ENCODE measurements at places on chromosomes 12 and 14.

DNA sequence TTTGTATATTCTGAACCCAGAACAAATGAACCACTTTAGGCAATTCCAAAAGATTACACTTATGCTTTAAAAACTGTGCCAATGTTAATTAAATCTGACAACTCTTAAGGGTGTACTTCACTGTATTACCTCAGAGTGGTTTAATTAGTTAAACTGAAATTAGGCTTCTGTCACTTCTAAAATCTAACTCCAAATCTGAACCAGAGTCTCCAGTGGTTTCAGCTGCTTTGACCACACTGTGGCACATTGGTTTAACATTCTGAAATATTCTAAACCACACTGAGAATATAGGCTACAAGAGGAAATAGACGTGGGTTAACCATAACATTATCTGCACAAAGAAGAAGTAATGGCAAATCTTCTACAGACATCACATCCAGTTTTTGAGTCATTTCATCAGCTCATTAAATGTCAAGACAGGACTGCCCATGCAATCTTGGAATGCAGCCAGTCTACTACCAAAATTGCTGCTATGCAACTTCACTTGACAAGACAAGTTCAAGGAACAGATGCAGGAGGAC lies 94.8 kb downstream of the LRP6 start:
- DNase-seq: no peak

DNA sequence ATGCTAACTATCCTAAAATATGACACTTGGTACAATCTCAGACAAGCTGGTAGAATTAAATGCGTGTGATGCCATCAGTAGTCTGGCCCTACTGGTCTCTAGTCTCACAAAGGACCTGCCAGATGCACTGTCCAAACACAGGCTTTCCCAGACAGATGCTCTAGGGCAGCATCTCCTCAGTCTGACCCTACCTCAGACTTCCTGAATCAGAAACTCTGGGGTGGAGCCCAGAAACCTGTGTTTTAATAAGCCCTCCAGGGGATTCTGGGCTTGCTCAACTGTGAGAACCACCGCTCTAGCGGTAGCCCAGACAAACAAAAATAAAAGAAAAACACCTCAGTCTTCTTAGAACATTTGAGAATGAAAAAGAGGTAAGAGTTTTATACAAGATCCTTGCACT lies 48.0 kb downstream of the BDKRB1 start:
- no peak for DNase-seq

DNA sequence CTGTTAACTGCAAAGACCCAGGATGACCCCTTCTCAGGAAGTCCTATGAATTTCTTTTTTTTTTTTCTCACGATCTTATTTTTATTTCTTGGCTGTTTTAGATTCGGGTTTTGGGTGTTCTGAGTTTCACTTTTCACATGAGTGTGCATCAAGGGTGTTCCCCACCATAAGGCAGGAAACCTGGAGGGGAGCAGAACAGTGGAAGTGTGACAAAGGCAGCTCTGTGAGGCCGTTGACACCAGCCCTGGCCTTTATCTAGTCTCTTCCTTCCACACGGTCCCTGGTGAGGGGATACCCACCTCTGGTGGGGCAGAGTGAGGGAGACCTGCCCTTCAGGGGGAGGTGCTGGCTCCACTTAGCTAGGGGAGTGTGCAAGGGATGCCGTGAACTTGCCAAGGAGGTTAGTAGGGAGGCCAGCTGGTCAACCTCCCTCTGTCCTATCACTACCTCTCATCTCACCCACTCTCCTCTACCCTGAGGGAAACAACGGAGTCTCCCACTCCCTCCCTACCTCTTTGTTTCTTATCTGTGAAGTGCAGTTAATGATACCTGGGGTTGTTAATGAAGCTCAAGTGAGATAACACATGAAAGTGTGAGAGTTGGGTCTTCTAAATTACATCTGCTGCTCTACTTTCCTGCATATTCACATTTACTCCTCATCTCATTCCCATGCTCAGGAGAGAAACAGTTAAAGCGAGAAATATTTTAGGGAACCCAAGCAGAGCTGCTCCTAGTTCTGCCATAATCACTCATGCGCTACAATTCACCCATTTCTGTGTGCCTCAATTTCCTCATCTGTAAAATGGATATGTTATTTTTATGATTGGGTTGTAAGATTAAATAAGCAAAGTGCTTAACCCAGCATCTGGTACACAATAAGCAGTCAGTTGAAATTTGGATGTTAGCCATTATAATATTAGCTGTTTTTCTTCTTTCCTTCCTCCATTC lies 4.4 kb upstream of the GALNT6 start:
- no peak for DNase-seq

DNA sequence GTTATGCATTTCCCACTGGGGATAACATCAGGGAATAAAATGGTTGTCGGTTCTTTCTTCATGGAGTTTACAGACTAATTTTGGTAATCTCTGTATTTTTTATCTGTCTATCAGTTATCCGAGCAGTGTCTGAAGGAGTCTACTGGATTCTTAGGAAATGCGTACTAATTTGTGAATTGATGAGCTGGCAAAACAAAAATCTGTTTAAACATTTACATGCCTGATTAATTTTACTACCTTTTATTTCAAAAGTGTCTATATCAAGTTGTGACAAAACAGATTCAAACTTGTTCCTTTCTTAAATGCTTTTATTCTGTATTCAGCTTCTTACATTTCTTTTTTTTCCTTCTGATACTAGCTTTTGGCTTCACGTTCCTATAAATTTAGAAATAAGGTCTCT lies 4.4 kb downstream of the RIMKLB start:
- no peak for DNase-seq

DNA sequence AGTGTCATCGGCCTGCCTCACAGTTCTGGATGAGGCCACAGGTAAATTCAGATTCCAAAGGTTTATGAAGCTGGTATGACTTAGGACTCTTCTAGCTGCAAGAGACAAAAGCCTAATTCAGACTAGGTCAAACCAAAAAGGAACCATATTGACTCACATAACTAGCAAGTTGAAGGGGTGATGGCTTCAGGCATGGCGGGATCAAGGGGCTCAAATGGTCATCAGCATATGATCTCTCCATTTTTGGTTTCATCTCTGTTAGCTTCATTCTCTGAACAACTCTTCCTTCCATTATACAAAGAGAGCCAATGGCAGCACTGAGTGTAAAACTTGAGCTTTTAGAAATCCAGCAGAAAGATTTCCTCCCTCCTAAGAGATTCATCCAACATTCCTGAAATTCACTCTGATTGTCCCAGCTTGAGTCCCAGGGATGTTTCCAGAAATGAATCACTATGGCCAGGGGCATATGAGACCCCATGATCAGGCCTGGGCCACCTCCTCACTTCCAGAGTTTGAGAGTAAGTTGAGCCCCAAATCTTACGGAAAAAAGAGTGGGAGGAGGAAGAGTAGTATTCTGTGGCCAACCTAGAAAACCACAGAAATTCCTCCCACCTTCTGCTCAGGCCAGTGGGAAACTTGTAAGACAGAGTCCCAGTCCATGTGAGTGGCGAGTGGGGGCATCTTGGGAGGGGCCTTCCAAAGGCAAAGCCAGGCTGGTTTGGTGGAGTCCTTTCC lies 2.0 kb upstream of the MAP1LC3B2 start:
- DNase-seq: no peak

Data from stimulated activated CD8-positive, alpha-beta memory T cell treated with anti-CD3 and anti-CD28 coated beads, Interleukin-2, amount 100 ng/mL, for 1 hour (primary cell).